Stimulated activated CD4-positive, alpha-beta T cell treated with anti-CD3 and anti-CD28 coated beads, Interleukin-12 subunit alpha, Interleukin-12 subunit beta, amount 100 ng/mL, for 24 hours (primary cell): ENCODE measurements at places on chromosomes 7 and 10.

DNA sequence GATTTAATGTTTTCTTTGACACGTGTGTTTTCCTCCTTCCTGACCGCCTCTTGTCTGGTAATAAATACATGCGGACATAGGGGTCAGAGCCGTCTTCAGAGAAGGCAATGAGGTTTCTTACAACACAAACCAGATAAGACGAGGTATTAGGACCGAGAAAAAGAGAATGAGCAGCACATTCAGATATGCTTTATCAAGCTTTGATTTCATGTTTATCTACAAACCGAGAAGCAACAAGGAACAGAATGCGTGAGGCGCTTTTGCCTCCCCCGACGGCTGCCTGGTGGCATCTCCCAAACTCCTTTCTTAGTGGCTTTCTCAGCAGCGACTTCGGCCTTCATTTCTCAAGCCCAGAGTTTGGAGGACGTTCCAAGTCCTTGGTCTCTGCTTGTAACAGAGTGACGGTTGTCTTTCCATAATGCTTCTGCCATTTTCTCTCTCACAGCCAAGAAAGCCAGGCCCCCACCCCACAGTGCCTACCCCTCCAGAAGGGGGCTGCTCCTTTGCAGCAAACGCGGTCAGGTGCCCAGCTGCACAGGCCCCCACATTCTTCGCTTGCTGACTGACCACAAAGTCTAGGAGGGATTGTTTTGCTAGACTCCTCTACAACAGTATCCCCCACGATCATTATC is 32.6 kb upstream of the NCAPG2 start:
- DNase-seq = no peak

DNA sequence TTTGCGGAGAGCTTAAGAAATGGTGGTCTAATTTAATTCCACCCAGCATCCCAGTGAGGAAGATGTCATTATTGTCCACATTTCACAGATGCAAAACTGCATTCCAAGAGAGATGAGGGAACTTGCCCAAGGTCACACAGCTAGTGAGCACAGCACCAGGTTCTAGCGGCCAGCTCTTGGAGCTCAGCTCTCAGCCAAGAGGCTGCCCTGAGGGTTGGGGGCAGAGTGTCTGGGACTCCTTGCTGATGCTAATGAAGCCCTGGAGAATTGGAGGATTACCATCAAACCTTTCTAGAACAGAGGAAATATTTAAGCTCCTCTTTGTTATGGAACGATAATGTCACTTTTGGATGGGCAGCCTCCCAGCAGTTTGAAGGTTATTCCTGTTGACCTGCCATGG is 48.0 kb downstream of the PLPP4 start:
- DNase-seq = no peak

GRCh38 chr7:157054927-157055326 is 44.5 kb upstream of the MNX1 start:
- no peak for DNase-seq

- DNase-seq = no peak
These were observed 74.2 kb downstream of the JAZF1 start for GRCh38 chr7:28106321-28106829.

- no peak for DNase-seq
These were observed 17.5 kb downstream of the TUBAL3 start for GRCh38 chr10:5387169-5387568.

DNA sequence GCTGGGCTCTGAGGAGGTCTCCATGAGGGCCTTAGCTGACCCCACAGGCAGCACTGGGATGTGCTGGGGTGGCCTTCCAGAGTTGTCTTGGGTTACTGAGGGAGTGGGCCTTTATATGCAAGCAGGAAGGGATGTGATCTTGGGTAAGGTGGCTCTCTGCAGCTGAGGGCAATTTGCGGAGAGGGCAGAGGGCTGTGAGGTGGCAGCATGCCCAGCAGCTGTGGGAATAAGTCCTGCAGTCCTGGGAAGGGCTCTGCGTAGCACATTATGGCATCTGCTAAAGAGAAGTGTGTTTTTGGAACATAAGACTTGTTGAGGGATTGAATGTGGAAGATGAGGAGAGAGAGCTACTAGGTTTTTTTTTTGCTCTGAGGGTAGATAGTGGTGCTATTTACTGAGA is 99.6 kb upstream of the KMT2E start:
- DNase-seq = no peak

- no peak for DNase-seq
These were observed 66.2 kb upstream of the ARID5B start for GRCh38 chr10:61835069-61835945.

GRCh38 chr10:18082381-18082780 is 57.8 kb upstream of the CACNB2 start:
- DNase-seq = no peak

- DNase-seq = no peak
These were observed 201.4 kb upstream of the NRP1 start for GRCh38 chr10:33535866-33536265.

DNA sequence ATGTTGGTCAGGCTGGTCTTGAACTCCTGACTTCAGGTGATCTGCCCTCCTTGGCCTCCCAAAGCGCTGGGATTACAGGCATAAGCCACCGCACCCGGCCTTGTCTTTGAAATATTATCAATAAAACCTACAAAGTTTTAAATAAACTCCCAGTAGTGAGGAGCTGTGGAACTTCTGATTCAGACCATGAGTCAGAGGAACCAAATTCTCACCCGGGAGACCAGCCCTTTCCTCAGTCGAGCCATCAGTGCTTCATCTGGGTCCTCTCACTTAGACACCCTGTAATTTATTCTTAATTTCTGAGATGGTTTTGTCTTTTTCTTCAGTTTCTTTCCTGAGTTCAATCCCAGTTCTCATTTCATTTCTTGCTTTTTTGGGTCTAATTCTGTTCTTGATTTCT is 68.6 kb downstream of the DYNC2I1 start:
- no peak for DNase-seq

- DNase-seq = no peak
These were observed 1094.0 kb downstream of the KCNMA1 start for GRCh38 chr10:76543655-76544054.
